ENCODE measurements at places on chromosomes 7 and 10.
A peak's percentile ranks its signal among the peaks of the same experiment; 100 is the strongest.

GRCh38 chr10:29356931-29357330, 68.1 kb downstream of the LYZL1 start:
- DNase-seq: no peak

GRCh38 chr7:17557251-17557671, 258.8 kb downstream of the AHR start:
- no peak for DNase-seq

DNA sequence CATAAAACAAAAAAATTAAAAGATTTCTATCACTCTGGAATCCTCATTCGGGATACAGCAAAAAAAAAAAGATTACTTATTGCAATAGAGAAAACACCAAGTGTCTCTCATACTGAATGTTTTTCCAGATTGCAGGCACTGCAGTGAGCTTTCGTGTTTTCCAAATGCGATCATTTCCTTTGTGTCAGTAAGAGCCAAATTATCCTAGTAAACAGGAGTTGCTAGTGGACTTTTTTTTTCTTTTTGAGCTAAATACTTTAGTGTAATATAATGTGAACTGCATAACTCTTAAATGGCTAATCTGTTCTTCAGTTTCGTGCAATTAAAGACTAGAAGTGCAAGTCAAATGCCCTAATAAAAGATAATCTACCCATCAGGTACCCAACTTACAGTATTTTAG, 44.4 kb upstream of the TOMM7 start:
- no peak for DNase-seq

- DNase-seq: no peak
Measured at GRCh38 chr10:43061760-43062159, 15.1 kb upstream of the RET start.

GRCh38 chr10:6014241-6014761, 37.0 kb upstream of the IL15RA start:
- peak; percentile 32 for DNase-seq

DNA sequence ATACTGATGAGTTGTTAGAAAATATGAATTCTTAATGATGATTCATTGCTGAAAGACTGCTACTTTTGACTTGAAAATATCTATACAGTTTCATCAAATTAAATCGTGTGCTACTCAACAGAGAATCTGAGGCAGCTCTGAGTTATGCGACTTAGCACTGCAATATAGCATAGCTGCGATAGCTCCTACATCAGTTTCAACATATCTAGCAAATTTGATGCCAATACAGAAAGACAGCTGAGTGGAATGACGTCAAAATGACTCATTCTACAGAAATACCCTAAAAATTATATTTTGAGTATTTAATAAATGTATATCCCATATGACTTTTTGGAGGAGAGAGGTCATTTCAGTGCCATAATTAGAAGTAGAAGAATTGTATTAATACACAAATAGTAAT, 1.1 kb upstream of the TARP start:
- DNase-seq: no peak

DNA sequence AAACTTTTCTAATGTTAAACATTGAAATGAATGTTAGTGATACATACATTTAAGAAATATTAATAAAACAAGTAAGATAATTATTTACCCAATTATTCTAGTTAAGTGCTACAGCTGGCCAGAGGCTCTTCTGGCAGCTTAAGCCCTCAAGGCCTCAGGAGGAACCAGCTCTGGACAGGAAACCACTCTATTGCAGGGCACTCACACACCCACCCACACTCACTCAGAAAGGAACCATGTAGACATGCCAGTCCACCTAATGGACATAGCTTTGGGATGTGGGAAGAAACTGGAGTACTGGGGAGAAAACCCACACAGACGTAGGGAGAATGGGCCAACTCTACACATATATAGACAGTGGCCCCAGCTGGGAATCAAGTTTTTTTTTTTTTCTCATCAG, 28.2 kb downstream of the UMAD1 start:
- no peak for DNase-seq

- DNase-seq: no peak
Measured at GRCh38 chr10:124691421-124692099, 52.6 kb downstream of the FAM53B start.

DNA sequence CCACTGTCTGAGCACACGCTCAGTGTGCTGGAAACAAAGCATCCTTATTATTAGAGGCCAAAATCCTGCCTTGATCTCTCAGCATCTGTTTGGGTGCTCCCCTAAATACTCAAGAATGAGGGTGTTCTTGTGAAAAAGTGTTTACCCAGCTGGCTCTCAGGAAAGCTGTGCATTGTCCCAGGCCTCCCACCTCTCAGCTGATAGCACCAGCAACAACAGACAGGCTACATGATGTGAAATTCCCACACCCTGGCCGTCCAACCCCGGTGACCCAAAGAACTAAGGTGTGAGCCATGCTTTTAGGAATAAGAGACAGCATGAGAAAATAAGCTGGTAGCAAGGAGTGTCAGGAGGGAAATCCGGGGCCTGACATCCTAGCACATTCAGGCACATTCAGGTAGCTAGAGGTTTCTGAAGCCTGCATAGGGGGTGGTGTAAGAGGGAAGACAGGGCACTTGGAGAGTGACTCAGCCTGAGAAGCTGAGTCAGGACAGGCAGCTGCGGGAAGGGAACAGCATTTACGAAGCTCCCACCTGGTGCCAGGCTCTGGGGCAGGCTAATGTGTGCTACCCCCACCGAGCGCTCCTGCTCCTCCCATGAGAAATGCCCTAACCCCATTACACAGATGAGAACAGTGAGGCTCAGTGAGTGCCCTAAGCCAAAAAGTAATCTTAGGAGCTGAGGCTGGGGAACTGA, 205.6 kb downstream of the GRID1 start:
- DNase-seq: no peak

DNA sequence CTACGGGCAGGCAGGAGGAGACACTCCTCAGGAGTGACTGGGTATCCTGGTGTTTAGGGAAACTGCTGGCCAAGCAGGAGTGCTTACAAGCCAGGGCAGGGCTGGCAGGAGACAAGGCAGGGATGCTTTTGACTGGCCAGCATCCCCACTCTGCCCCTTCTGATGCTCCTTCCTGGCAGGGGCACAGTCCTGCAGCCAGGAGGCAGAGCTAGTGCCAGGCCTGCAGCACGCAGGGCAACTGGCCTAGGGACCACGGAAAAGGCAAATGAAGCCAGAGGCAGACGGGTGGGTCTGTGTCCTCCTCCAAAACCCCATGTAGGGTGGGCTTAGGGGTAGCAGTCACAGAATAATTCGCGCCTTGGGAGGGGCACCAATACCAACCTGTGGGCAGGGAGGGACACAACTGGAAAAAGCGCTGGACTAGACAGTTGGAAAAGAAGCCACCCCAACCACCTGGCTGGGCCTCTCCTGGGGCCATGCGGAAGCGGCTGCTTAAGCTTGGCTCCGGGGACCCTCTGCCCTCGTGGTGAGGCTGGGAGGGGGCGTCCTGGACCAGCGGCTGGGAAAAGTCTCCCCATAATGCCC, 4.8 kb downstream of the IMPDH1 start:
- DNase-seq: no peak

DNA sequence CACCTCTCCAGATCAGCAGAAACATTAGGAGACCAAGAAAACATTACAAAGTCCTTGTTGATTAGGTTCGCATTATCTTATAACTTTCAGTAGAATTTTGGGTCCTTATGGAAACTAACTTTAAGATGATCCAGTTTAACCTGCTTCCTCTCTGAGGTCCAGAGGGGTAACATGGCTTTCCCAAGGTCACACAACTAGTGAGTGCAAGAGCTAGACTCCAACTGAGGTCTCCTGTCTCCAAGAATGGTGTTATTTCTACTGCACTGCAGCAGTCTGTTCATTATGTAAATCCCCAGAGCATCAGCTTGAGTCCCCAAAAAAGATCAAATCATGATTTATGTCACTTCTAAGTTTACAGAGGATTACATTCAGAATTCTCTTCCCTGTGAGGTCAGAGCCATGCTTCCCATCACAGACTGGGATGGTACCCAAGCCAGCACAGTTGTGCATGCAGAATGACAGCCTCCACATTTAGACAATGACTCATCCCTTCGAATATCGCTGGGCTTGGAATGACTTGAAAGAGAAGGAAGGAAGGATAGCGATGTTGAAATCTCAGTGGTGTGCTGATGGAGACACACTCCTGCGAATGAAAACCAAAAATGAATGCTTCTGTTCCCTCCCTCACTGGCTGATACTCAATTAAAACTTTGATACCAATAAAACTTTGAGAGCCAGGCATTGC, 163.1 kb upstream of the PLXNA4 start:
- no peak for DNase-seq

DNA sequence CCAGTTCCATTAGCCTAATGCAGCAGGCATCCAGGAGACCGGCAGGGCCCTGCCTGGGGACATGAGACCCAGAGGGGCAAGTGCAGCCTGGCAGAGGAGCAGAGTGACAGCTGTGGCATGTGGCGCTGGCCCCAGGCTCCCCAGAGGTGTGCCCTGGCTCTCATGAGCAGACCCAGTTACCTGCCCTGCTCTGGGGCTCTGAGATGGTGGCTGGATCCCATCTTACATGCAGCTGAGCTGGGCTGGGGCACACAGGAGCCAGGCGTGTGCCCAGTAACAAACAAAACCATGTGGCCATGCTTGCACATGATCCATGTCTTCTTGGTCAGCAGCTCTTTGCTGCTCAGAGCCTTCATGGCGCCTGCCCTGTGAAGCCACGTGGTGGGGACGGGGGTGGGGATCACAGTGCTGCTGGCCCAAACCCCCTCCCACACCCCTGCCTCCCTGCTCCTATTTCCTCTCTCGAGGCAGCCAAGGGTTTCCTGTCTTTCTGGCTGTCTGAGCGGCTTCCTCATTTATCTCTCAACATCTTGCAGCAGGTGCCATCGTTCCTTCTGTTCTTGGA, 40.3 kb upstream of the GTF2I start:
- peak; percentile 50 for DNase-seq

GRCh38 chr7:158512869-158513268, 74.8 kb downstream of the PTPRN2 start:
- DNase-seq: no peak

GRCh38 chr10:29501692-29502091, 133.1 kb downstream of the SVIL start:
- no peak for DNase-seq

DNA sequence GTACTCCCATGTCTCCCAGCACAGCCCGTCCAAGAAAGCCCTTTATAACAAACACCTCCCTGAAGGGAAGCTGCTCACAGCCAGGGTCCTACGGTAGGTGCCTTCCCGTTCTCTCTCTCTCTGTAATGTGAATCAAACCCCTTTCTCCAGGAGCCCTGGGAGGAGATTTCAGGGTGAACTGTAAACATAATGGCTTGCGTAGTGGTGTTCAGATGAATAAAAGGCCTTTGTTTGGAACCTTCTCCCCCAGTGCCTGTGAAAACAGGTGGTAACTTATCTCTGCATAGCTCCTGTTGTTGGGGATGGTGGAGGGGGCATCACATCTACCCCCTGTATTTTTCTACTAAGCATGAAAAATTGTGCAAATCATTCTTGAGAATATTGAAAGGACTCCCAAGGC, 12.4 kb downstream of the CALHM2 start:
- DNase-seq: no peak
